ENCODE measurements at places on chromosomes 6 and 20.

GRCh38 chr20:37475252-37475651 lies 45.8 kb upstream of the NNAT start:
- no peak for DNase-seq

- DNase-seq, result peak; percentile 89
Measured at GRCh38 chr20:62407221-62407992, at the start of gene CABLES2. Gene CABLES2 (minus strand): TSS chr20:62407285. CDS start chr20:62407276, 9 bp downstream.

DNA sequence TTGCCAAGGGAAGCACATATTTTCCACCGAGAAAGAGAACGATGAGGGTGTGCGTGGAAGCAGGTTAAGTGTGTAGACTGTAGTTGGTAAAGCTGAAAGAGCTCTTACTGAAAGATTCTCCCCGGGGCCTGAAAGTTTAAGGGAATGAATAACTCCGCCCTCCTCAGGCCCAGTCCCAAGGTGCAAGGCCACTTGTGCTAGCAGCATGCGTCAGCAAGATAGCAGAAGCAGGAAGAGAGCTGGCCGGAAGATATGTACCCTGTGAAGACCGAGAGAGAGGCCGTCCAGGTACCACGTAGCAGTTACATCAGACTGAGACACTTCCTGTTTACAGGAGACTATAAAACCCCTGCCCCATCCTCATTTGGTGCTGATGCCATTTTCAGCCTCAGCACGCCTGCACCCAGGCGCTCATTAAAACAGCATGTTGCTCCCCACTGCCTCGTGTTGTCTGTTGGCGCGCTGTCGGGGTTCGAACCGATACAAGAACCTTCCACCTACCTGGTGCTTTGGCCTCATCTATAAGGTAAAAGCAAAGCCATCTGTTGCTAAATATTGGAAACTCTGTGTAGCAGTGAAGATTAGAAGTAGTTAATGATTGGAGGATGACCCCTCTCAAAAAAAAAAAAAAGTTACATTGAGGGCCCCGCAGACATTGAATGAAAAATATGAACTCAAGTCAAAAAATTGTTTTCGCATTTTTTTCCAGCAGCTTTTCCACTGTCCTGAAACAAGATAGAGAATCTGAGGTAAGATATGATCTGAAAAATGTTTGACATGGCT lies 18.6 kb upstream of the FAM135A start:
- DNase-seq, result no peak

DNA sequence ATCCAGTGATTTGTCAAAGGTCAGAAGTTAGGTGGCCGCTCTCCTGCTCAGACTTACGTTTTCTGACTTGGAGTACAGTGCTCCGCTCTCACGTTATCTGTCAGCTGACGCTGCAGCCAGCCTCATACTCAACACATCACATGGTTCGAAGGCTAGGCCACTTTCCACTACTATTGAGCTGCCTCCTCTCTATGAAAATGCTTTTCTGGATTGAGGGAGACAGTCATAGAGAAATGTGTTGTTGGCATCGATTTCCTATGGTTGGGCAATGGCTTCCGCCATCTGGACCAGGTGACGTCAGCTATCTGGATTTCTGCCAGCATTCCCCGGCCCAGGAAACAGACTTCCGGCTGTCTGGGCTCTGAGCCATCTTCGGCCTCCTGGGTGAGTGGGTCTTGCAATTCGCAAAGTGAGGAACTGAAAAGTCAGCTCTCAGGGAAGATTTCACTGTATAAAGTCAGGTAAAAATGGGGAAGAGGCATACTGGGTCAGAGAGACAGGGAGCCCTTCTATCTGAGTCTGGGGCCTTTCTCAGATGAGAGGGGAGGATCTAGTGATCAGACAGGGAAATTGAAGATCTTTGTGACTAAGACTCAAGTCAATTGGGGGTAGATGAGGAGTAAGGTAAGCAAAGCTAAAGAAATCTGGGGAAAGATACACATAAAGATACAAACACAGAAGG lies 37.5 kb upstream of the IER3 start:
- DNase-seq, result no peak

- DNase-seq, result no peak
Measured at GRCh38 chr6:3356824-3357420, 98.2 kb downstream of the PSMG4 start.

GRCh38 chr6:143290206-143290605 lies 160.3 kb downstream of the ADAT2 start:
- DNase-seq, result no peak

- DNase-seq, result no peak
Measured at GRCh38 chr6:139134064-139134395, 850 bp upstream of the HECA start.
